IPS-NIHi11 (cell line): ENCODE measurements at places on chromosomes 11 and 22.

DNA sequence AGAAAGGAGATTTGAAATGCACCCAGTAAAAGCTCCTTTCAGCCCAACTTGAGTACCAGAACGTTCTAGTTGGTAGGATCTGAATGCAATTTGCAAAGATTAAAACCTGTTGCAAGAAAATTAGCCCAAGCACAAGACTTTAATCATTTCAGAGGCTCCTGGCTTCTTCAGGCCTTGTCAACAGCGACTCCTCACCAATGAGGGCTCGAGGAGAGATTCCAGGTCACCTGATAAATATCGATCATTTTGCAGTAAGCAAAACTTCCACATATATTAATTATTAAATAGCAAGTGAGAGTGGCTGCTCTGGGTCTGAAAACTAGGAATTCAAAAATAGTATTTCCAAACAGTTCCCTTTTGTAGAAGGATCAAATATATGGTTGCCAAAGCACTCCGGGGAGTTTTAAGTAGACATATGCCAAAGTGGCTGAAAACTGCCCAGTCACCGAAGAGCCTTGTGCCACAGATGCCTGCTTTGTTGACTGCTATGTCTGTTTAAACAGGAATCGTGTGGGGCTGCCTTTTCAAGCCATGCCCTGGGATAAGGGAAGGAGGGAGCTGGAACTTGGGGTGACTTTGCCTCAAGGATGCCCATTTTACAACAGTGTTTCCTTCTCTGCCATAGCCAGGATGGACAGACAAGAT is 64.0 kb downstream of the CSNK2A3 start:
- DNase-seq: no peak

- DNase-seq: no peak
Observed at GRCh38 chr22:27107386-27107785, 450.0 kb downstream of the MIAT start.

- DNase-seq: no peak
Observed at GRCh38 chr11:27111896-27112295, 71.3 kb downstream of the BBOX1 start.

DNA sequence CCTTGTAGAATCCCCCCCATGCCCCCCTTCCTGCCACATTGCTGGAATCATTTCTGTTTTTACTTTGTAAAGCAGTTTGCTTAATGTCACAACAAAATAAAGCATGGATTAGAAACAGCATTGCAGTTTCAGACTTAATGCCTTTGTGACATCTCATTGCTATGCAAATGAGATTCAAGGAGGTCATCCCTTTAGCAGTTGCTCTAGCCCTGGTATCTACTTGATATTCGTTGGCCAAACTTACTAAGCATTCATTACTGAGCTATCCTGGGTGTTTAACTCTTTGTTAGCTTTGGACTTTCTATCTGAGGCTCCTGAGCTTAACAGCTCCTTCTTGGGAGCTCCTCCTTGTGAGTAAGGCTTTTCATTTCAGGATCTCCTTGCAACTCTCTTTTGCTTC is 16.3 kb downstream of the FAT3 start:
- no peak for DNase-seq

GRCh38 chr11:70612459-70613141 is 214.3 kb downstream of the CTTN start:
- no peak for DNase-seq

DNA sequence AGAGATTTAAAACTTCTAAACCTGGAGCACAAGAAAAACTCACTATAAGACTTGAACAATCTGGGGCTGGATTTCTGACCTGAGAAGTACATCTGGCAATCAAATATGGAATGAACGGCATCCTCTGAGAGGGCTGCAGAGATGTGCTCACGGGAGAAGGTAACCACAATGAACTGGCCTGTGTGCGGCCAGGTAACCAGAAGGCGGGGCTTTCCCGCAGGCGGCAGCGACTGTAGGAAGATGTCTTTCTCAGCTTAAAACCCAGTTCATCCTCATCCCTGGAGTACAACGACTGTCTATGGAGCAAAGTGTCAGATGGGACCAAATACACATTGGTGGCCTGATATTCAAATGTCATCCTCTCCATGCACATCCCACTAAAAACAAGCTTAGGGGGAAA is 24.5 kb downstream of the MICAL3 start:
- no peak for DNase-seq

DNA sequence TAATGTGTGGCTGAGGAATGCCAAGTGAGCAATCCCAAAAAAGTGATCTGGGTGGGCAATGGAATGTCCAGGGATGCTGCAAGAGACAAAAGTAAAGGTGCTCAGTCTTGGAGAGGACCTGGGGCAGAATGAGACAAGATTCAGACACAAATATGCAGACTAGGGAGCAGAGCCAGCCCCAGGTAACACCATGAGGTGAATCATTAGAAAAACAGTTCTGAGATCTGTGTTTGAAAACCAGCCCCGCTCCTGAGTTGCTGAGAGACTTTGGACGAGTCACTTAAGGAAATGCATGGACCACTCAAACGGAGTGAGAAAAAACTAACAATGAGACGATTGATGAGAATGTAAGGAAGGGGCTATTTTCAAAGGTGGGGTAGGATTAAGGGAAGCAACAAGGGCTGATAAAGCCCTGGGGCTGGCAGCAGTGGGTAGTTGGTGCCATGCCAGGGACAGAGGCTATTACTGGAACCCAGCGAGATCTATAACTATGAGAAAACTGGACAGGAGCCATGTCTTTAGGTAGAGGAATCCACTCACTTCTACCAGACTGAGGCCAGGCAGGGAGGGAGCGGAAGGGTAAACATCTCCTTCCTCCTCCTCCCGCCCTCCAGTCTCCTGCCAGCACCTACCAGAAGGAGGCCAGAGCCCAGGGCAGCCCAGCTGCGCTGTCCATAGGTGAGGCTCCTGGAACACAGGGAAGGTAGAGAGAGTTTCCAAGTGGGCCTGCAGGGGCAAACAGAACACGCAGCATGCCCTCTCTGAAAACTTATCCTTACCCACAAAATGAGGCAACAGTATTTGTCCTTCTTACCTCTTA is 130.4 kb upstream of the TEAD1 start:
- DNase-seq: no peak

- peak; percentile 87 for DNase-seq
Observed at GRCh38 chr11:597166-597725, 18.5 kb downstream of the IRF7 start.

DNA sequence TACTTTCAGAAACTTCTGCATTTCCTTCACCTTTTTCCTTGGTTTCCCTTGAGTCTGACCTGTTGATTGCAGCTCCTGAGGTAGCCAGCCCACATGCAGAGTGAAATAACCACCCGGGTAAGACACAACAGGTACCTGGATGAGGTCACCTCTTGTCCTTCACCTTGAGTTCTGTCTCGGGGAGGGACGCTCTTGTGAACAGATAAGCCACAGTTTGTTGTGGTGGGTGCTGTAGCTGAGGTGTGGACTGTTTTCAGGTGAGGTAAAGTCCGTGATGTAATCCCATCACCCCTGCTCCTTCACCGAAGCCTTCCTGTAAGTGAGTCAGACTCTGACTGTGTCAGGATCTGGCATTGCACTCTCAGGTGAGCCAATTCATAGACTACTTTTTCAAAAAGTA is 183.1 kb downstream of the NAV2 start:
- DNase-seq: no peak

DNA sequence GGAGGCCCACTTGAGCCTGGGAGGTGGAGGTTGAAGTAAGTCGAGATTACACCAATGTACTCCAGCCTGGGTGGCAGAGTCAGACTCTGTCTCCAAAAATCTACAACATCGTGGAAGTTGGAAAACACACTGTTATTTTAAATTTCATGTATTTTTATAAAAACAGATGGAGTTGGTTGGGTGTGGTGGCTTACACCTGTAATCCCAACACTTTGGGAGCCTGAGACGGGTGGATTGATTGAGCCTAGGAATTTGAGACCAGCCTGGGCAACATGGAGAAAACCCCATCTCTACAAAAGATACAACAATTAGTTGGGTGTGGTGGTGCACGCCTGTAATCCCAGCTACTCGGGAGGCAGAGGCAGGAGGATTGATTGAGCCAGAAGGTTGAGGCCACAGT is 52.0 kb upstream of the CLTCL1 start:
- no peak for DNase-seq
